ENCODE measurements at places on chromosomes 1 and 21. TPM values are rescaled to one million over a fixed set of nuclear protein-coding genes. Genes with fewer than 3 reads are reported as not detected.

ZMYM4 gene
- 30.9 TPM for total RNA-seq

TPTE gene
- total RNA-seq, result not detected

DNA sequence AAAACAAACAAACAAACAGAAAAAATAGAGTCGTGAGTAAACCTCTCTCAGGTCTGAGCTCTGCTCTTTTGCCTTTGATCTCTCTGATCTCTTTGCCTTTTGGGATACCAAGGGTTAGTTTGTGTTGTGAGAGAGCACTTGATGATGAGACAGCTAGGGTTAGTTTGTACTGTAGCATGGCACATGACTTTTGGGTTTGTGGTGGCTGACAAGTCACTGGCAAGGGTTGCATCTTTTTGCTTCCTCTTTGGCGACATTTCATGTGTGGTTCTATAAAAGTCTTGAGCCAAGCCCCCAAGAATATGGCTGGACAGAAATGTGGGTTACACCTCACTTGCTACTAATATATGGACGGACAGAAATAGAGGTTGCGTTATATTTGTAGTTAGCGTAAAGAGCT is 60.5 kb downstream of the TESK2 start:
- no peak for DNase-seq

CFHR2 gene
- not detected for total RNA-seq

NHLH1 gene
- 0.38 TPM for total RNA-seq

RGS8 gene
- not detected for total RNA-seq

DNA sequence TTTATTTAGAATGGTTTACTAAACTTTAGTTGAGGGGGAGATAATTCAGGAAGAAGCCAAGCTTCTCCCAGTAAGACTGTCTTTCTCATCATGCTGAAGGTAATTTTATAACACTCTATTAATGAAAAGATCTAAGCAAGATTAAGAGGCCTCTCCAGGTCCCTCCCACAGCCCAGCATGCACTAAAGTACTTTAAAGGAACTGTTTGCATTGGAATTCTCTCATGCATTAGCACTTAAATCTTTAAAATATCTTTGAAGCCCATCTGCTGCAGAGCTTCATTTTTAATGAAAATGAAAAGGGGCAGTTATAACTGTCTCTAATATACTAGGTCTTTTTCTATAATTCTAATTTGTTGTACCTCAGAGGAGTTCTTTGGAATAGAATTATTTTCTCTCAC is 1379.1 kb upstream of the ADGRL4 start:
- DNase-seq, result no peak

GRCh38 chr1:207815913-207816291 is 64.0 kb downstream of the CD46 start:
- DNase-seq, result no peak

- DNase-seq, result no peak
These were observed 123.9 kb upstream of the DUSP10 start for GRCh38 chr1:221865808-221866207.

GRCh38 chr1:166813508-166814223 is 25.6 kb upstream of the POGK start:
- no peak for DNase-seq

- DNase-seq, result no peak
These were observed 29.9 kb upstream of the SAMD13 start for GRCh38 chr1:84271441-84272151.
